Stimulated activated CD8-positive, alpha-beta memory T cell treated with anti-CD3 and anti-CD28 coated beads, Interleukin-7, amount 100 ng/mL, for 4 hours (primary cell): ENCODE measurements at places on chromosomes 7 and 10.

DNA sequence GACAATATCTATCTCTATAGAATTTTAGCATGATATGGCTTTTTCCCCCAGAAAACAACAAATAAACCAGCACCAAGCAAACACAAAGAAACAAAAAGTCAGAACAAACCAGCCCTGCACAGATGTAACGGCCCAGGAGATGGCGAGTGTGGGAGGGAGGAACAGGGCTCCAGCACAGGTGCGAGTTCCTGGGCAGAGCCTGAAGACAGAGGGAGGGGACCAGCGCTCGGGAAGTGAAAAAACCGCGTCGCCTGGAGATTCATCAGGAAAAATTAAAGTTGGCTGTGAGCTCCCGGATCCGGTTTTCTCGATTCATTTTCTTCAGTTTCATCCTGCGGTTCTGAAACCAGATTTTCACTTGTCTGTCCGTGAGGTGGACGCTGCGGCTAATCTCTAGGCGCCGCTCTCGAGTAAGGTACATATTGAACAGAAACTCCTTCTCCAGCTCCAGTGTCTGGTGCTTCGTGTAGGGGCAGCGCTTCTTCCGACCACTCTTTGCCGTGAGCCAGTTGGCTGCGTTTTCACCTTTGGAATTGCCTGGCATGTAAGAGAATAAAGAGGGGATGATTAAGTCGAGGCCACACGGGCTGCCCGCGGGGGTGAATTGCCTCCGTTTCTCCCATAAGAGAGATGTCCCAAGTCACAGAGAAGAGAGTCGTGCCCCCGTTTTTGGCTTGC is 2.3 kb downstream of the HOXA10 start:
- DNase-seq: no peak

GRCh38 chr7:121515630-121516401 is 119.7 kb upstream of the FAM3C start:
- no peak for DNase-seq

GRCh38 chr10:55786461-55787050 is 574.5 kb downstream of the ZWINT start:
- DNase-seq: no peak

DNA sequence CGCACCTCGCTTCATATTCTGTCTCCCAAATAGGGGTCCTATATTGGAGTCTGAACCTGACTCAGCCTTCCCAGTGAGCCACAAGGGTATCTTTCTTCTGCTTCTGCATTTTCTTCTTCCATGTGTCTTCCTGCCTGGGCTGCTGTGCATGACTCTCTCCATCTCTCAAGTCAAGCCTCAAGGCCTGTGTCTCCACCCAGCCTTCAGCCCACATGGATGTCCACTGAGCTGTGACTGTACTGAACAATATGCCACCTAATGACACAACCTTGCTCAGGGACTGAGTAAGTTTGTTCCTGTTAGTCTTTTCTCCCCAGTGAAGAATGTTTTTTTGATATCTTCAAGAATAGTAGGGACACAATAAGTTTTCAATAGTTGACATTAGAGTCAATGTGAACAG is 162.7 kb upstream of the TBX20 start:
- no peak for DNase-seq

DNA sequence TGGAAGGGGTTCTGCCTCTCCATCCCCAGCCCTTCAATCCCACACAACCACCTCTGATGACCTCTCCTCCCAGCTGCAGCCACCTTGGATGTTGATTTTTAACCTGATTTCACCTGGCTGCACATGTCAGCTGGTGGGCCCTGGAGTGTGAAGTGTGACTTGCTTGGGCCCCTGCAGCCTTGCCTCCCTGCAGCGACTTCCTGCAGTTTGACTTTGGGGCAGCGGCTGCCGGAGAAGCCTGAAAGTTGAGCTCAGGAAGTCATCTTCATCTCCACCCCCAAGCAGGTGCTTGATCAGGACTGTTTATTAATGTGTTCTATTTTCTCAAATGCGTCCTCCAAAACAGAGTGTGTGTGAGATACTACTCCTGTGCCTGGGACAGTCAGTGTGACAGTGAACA is 675.2 kb upstream of the GALNT17 start:
- no peak for DNase-seq

GRCh38 chr7:66669088-66669487 is 40.4 kb downstream of the KCTD7 start:
- no peak for DNase-seq

DNA sequence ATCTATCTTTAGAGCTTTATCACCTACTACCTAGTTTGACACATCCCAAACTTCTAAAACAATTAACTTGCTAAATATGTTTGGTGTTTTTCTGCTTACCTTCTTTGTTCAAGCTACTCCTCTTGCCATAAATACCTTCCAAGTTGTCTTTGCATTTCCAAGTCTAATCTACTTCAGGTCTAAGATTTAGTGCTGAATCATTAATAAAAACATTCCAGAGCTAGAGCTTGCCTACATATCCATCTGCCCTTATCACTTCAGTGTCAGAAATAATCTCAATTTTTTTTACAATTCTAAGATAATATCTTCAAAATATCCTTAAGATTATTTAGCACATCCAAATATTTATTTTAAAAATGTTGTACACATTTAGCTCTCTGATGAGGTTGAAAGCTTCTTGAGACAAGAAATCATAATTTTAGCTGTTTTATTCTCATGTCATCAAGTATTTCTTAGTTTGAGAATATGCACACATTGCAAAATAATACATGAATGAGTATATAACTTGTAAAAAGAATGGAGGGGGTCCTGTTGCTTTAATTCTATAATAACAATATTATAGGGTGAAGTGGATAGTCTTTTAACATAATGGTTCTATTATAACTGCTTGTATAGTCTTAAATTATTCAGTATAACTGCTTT is 466.3 kb downstream of the SEMA3D start:
- no peak for DNase-seq

DNA sequence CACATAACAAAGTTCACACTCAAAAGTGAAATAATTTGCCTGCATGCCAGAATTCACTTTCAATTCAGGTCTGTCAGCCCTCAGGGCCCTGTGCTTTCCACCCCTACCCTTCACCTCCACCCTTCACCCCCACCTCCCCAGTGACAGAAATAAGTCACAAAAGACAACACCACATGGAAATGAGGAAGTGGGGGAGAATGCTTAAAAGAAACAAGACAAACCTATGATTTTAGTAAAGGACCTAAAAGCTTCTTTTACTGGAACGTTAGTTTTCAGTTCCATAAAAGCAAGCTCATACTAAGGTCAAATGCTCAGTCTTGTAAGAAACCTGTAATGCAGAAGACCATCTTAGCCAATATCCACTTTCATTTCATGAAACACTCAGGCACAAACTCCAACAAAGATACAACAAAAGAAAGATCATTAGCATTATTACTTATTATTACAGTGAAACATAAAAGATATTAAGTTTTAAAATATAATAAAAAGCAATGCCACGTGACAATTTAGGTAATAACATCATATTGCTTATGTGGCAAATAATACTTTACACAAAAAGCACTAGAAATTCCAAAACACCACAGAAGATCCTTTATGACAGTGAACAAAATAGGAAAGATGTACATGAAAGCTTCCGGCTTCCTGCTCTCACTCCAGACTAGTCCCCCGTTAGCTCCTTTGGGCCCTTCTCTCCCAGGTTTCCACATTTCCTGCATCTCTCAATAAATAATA is 112.1 kb downstream of the LMBR1 start:
- DNase-seq: no peak

DNA sequence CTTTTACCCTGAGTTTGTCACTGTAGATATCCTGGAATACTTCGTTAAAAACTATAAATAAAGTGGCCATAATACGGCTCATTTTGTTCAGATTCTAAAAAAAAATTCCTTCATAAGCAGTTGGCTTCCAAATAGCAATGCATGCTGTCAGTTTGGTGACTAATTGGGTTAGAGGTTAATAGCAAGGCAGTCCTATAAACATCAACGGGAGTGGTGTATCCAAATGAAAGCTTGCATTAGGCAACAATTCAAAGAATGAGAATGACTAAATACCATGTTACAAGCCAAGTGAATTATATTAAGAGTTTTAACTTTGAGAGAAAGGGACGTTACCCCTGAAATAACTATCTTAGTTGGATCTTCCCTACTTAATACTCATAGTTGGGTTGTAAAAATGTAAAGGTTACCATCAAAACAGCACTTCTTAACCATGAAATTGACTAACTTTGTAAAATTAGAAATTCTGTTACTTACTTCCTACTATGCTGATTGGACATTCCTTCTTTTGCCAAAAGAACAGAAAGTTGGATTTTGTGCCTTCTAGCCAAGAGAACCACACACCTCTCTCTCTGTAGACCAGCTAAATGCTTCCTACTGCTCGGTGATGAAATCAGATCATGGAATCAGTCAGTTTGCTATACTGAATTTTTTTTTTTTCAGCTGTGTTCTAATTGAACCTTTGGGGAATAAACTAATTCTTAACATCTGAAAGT is 98.0 kb downstream of the KAT6B start:
- no peak for DNase-seq

- no peak for DNase-seq
Observed at GRCh38 chr10:100705139-100705538, 40.2 kb upstream of the PAX2 start.

DNA sequence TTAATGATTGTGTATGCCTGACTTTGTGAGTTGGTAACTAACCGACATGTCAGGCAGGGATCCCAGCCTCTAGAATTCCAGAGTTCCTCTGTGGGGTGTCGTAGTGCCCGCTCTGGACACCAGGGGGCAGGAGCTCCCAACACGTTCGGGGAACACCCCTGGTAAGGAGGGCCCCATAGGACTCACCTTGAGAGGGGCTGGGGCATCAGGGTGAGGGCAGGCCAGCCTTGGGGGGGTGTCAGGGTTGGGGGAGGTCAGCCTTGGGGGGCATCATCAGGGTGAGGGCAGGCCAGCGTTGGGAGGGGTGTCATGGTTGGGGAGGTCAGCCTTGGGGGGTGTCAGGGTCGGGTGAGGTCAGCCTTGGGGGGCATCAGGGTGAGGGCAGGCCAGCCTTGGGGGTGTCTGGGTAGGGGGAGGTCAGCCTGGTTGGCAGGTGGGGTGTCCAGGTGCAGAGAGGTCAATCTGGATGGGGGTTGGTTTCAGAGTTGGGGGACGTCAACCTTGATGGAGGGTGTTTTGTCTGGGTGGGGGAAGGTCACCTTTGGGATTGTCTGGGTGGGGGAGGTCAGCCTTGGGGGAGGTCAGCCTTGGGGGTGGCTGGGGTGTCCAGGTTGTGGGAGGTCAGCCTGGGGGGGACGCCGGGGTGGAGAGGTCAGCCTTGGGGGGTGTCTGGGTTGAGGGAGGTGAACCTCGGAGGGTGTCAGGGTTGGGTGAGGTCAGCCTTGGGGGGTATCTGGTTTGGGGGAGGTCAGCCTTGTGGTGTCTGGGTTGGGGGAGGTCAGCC is 45.6 kb upstream of the SUN1 start:
- peak; percentile 35 for DNase-seq

- DNase-seq: no peak
Observed at GRCh38 chr7:16417906-16418305, 3.4 kb downstream of the CRPPA start.

GRCh38 chr10:3811291-3811870 is 26.4 kb upstream of the KLF6 start:
- no peak for DNase-seq

DNA sequence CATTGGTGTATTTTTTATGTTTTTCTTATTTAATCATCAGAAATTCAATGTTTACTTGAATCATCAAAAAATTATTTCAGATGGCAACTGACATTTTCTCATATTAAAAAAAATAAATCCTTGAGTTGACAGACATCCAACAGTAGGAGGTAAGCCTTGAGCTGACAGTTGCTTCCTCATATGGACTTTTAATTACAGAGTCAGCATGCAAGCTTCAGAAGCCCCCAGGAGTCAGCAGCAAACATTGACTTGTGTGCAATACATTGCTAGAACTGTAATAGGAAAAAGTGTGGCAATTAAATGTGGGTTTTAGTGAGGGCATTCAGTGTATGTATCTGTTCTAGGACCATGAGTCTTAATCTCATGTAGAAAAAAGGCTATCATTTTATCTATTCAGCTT is 62.4 kb upstream of the TAS2R16 start:
- DNase-seq: no peak

GRCh38 chr10:133253361-133253955 is 15.8 kb downstream of the VENTX start:
- no peak for DNase-seq

GRCh38 chr7:101124376-101125056 is 2.4 kb upstream of the SERPINE1 start:
- no peak for DNase-seq

DNA sequence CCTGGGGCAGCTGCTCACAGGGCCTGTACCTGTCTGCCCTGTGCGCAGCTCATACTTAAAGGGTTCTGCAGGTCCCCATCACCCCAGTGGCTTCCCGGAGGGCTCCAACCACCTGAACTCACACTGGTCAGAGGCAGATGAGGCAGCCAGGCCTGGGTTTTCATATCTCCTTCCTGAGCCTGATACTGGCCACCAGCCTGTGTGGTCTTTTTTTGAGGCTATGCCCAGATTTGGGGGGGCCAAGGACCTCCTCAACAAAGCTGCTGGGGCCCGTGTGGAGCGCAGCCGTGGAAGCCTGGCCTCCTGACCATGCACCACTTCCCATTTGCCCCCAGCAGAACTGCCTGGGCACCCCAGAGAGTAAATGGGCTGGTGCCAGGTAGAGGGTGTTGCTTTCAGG is 25.7 kb downstream of the PNLIPRP2 start:
- no peak for DNase-seq

DNA sequence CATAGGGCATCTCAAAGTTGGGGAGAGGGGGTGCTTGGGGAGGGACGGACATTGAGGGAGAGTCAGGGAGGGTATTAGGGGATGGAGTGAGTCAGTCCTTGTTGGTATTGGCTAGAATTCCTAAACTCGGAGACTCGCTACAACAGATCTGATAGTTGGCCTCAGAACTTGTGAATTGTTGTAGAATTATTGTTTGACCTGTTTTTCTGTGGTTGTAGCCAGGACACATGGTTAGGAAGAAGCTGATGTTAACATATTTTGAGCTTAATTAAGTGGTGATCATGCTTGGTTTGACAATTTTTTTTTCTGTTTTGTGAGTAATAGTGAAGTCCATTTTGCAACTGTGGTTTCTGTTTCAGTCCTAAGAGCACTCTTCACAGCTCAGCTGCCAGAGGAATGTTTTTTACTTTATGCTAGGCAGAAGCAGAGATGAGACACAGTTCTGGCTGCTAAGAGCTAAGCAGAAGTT is 1190.3 kb upstream of the C7orf33 start:
- DNase-seq: no peak

DNA sequence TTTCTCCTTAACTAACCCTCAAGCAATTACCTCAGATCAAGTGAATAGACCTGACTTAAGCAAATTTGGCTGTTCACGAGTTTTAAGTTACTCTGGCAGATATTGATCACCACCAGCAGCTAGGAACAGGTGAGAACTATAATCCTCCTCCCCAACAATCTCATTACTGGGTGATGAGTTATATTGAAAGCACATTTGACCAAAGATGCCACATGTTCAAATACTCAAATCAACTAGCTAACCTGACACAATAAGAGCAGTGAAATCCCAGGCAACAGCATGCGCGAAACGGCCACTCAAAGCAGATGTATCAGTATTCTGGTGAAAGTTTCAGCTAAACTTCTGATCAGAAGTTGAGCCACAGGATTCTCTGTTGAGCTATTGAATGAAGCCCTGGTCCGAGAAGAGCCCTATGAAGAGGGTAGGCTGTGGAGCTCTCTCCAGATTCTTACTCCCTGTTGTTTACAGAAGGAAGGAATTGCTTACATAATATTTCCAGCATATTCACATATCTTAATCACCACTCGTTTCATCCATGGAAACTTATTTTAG is 52.6 kb downstream of the CAV1 start:
- DNase-seq: no peak
